Thymus (tissue), 14 donors: ENCODE measurements at places on chromosomes 5 and 9. TPM values are rescaled to one million over a fixed set of nuclear protein-coding genes. Genes with fewer than 3 reads are reported as not detected.

DNA sequence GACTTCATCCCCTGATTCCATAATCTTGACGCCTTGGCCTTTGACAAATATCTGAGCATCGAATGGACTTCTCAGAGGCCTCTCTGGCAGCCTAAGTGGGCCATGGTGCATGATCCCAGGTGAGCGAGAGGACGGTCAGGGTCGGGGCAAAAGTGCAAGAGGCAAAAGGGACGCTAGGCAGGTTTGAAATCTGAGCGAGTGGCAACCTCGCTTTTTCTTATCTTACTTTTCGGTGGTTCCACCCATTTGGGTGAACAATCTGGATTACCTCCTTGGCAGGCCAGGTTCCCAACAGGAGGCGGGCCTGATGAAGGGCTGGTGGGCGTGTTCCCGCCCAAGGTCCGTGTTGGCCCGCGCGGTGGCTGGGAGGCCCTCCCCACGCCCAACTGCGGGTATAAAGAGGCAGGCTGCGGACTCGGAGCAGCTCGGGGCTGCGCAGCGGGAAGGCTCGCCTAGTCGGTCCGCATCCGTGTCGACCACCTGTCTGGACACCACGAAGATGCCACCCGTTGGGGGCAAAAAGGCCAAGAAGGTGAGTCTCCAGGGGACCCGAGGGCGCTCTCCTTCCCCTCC lies at the start of gene BHMT:
Gene BHMT (plus strand): TSS at position 423 of the 573 bp plus-strand sequence. CDS start 77 bp downstream, at position 500.
- DNase-seq, result no peak
- H3K4me3 ChIP-seq, result no peak within 1 kb of the TSS
- H3K36me3 ChIP-seq, result no peaks in the 10 kb centered on the region
- H3K27me3 ChIP-seq, result peaks cover 54% of the 10 kb centered on the region

GRCh38 chr5:139686356-139686705 lies 38.2 kb downstream of the CXXC5 start:
- H3K4me3 ChIP-seq, result no peak overlapping the region
- H3K27ac ChIP-seq, result peak overlapping the region; percentile 88
- DNase-seq, result no peak
- H3K36me3 ChIP-seq, result peaks cover 44% of the 10 kb centered on the region
- H3K4me1 ChIP-seq, result peaks cover 71% of the 10 kb centered on the region
- H3K27me3 ChIP-seq, result no peaks in the 10 kb centered on the region

- H3K27ac ChIP-seq, result no peak overlapping the region
- H3K27me3 ChIP-seq, result no peaks in the 10 kb centered on the region
- DNase-seq, result no peak
Measured at GRCh38 chr9:87216897-87217455, 269.7 kb upstream of the GAS1 start.

DNA sequence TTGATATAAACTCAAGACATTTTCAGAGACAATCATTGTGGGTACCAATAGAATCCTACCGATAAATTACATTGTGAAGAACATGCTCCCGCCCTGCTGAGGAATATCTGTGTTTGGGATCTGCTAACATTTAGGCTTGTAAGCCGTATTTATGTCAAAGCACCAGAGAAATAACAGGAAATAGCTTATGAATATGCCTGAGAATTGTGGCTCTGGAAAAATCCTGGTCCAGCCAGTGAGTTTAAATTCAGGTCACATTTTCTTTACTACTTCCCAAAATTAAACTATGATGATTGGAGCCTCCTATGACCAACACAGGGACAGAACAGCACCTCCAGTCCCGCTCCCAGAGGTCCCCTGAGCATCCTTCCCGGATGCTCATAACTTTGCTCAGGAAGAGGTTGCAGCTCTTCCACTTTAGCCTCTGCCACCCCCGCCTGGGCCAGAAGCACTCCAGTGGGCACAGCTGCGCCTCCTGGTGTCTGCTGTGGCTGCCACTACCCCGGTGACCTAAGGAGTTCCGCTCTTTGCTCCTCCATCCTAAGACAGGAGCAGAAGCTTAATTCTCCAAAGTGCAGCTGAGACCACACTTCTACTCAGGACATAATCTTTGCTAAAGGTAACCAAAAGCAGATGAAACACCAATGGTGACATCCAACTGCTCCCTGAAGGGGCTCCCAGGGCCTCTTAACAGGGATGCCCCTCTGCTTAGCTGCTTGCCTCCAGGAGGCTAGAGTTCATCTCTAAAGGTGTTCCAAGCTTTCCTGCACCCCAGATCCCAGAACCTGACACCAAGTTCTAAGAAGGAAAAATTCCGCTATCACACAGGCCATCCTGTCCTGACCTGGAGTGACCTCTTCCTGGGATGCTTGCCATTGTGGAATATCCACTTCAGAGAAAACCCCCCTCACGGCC lies 58.8 kb downstream of the SLC1A1 start:
- H3K4me3 ChIP-seq, result no peak overlapping the region
- H3K27me3 ChIP-seq, result no peaks in the 10 kb centered on the region
- DNase-seq, result no peak
- no peaks in the 10 kb centered on the region for H3K36me3 ChIP-seq

DNA sequence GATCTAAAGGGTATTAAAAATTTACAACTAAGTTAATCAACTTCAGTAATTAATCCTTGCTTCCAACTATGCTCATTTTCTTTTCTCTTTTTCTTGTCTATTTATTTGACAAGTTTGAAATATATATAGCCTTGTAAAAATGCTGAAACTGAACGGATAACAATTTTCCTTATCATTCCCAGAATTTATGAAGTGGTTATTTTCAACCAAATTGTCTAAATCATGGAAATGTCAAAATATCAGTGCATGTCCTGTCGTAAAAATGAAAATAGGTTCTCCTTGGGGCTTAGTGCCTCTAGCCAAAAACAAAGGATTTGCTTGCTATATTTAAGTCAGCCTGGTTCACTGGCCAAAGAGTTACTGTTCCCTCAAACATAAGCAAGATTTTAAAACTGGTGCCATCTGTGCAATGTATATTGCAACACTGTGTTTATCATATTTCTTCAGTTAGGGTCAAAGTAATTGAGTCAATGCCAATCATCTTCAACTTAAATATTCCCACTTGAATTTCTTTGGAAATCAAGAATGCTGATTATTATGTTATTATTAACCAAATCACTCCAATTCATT lies 798.3 kb downstream of the MAT2B start:
- no peaks in the 10 kb centered on the region for H3K36me3 ChIP-seq
- H3K27me3 ChIP-seq, result no peaks in the 10 kb centered on the region
- no peak overlapping the region for H3K4me3 ChIP-seq
- H3K27ac ChIP-seq, result no peak overlapping the region
- no peak for DNase-seq

GRCh38 chr5:157387683-157388093 lies 72.3 kb upstream of the NIPAL4 start:
- peaks cover 65% of the 10 kb centered on the region for H3K36me3 ChIP-seq
- DNase-seq, result no peak
- H3K27ac ChIP-seq, result no peak overlapping the region
- H3K4me3 ChIP-seq, result no peak overlapping the region
- no peaks in the 10 kb centered on the region for H3K27me3 ChIP-seq

DNA sequence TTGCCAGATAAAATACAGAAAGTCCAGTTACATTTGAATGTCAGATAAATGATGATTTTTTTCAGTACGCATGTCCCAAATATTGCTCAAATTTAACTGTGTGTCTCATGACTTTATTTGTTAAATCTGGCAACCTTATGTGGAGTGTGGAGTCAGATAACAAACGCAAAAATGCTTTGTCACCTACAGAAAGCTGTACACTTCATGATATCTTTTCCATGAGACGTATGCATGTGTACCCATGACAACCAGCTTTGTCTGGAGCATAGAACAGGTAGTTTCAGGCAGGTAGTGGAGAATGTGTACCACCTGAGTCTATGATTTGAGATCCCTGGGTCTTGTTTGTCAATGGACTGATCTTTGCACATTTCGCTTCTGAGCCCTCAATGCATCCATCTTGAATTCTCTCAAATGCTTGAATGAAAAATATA lies 105.5 kb upstream of the CPEB4 start:
- no peaks in the 10 kb centered on the region for H3K4me1 ChIP-seq
- no peaks in the 10 kb centered on the region for H3K36me3 ChIP-seq
- H3K27me3 ChIP-seq, result no peaks in the 10 kb centered on the region
- no peak for DNase-seq

DNA sequence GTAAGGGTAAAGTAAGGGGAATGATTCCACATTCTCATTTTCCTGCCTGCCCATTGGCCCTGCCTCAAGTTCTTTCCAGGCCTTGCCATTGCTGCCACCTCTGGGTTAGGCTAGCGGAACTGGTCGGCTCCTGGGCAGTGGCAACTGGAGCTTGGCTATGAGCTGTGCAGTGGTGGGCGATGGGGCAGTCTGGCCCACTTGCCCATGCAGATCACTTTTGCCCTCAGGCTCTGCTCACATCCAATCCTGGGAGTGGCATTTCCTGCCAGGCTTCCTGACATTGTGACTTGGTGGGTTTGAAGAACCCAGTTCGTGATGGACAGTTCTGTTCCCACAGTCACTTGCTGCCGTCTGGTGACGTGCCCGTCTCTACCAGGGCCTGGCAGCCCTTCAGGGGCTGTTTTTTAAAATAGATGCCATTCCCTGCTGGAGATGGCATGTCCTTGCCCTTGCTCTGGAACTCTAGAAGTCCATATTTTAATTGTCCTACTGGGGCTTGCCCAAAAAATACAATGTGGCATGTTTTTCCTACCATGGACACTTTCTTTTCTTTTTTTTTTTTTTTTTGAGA lies 86.1 kb downstream of the FGF18 start:
- no peaks in the 10 kb centered on the region for H3K36me3 ChIP-seq
- no peak overlapping the region for H3K27ac ChIP-seq
- no peaks in the 10 kb centered on the region for H3K4me1 ChIP-seq
- H3K4me3 ChIP-seq, result no peak overlapping the region

DNA sequence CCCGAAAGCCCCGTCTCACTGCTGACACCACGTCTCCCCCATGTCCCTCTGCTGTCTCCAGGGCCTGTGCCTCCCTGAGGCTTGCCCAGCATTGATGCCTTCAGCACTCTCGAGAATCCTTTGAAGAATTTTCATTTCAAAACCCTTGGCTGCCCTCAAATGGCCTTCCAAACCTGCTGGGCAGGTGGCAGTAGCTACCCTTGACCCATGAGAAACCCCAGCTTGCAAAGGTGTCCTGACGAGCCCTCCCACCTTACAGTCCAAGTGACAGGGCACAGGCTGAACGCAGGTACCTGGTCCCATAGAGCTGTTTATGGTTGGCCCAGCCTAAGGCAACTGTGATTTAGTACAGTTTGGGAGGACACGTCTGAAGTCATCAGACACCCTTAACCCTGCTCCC lies 97.2 kb upstream of the SPIN1 start:
- no peak overlapping the region for H3K27ac ChIP-seq
- H3K36me3 ChIP-seq, result no peaks in the 10 kb centered on the region
- no peaks in the 10 kb centered on the region for H3K27me3 ChIP-seq
- no peak for DNase-seq
- H3K4me1 ChIP-seq, result no peaks in the 10 kb centered on the region

Gene IRX1
- 0.07 TPM for polyA plus RNA-seq

Gene GALT
- 61.8 TPM for polyA plus RNA-seq

Gene FOXI1
- 1.3 TPM for polyA plus RNA-seq

Gene ZNF883
- polyA plus RNA-seq, result 1.6 TPM

Gene DOLK
- polyA plus RNA-seq, result 8.0 TPM

Gene INSL4
- 0.18 TPM for polyA plus RNA-seq

Gene TUT7
- 25.9 TPM for polyA plus RNA-seq

Gene LCN2
- polyA plus RNA-seq, result 31.9 TPM

Gene IL33
- polyA plus RNA-seq, result 14.5 TPM

Gene PCDHGA10
- 0.87 TPM for polyA plus RNA-seq

Gene CDH6
- 0.87 TPM for polyA plus RNA-seq
